ENCODE measurements at places on chromosomes 2 and 18. TPM values are rescaled to one million over a fixed set of nuclear protein-coding genes. Genes with fewer than 3 reads are reported as not detected.
A peak's percentile ranks its signal among the peaks of the same experiment; 100 is the strongest.

- no peak for DNase-seq
- no peaks in the 10 kb centered on the region for H3K4me1 ChIP-seq
- H3K27me3 ChIP-seq, result no peaks in the 10 kb centered on the region
- H3K36me3 ChIP-seq, result no peaks in the 10 kb centered on the region
- H3K4me3 ChIP-seq, result no peak overlapping the region
Measured at GRCh38 chr18:48589797-48590519, 51.1 kb downstream of the CTIF start.

DNA sequence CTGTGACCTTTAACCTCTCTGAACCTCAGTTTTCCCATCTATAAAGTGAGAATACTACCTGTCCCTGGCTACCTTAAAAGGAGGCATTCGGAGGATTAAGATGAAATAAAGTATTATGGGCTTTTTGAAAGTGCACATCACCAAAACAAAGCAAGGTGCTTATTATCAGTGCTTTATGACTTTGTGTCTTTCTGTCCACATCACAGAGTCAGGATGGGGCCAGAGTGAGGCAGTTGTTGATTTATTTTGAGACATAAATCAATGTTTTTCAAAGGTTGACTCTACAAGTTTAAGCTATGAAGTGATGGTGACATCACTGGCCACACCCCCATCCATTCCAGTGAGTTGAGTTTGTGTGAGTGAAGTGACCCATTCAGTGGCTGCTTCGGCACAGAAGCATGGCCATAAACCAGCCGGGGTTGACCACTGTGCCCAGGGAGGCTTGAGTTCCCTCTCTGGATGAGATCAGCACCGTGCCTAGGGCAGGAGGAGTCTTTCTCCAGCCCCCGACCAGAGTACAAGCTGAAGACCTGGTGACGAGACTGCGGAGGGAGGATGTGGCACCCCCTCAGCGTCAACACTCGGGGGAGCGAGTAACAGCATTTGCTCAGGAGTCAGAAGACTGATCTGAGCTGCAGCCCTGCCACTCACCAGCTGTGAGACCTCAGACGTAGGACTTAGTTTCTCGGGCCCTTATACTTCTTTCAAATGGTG is 89.0 kb upstream of the PPP1CB start:
- H3K36me3 ChIP-seq, result no peaks in the 10 kb centered on the region
- peaks cover 39% of the 10 kb centered on the region for H3K4me1 ChIP-seq
- no peak overlapping the region for H3K4me3 ChIP-seq

DNA sequence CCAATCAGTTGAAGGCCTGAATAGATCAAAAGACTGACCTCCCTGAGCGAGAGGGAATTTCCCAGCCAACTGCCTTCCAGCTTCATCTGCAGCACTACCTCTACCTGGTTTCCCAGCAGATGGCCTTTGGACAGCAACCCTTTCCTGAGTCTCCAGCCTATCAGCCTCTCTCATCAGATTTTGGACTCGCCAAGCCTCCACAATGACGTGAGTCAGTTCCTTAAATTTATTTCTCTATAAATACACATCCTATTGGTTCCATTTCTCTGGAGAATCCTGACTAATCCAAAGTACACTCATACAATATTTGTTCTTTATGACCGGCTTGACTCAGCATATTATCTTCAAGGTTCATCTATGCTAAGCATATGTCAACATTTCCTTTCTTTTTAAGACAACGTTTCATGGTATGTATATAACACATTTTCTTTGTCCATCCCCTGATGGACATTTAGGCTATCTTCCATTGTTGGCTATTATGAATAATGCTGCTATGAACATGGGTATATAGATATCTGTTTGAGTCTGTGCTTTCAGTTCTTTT is 294.6 kb downstream of the LRATD1 start:
- H3K36me3 ChIP-seq, result no peaks in the 10 kb centered on the region
- H3K27ac ChIP-seq, result no peak overlapping the region
- H3K4me3 ChIP-seq, result no peak overlapping the region

GRCh38 chr2:47021301-47022009 is 105.8 kb upstream of the MCFD2 start:
- peaks cover 95% of the 10 kb centered on the region for H3K36me3 ChIP-seq
- no peak for DNase-seq
- no peaks in the 10 kb centered on the region for H3K27me3 ChIP-seq
- peak overlapping the region; percentile 63 for H3K27ac ChIP-seq
- H3K4me1 ChIP-seq, result peaks cover 6% of the 10 kb centered on the region

GRCh38 chr2:109321570-109321969 is 192.6 kb downstream of the SH3RF3 start:
- H3K4me3 ChIP-seq, result peak overlapping the region; percentile 8
- H3K4me1 ChIP-seq, result peaks cover 97% of the 10 kb centered on the region
- H3K27me3 ChIP-seq, result no peaks in the 10 kb centered on the region
- H3K27ac ChIP-seq, result peak overlapping the region; percentile 89
- DNase-seq, result no peak

- H3K27me3 ChIP-seq, result no peaks in the 10 kb centered on the region
- no peak overlapping the region for H3K27ac ChIP-seq
- H3K4me3 ChIP-seq, result no peak overlapping the region
- H3K4me1 ChIP-seq, result no peaks in the 10 kb centered on the region
- H3K36me3 ChIP-seq, result peaks cover 22% of the 10 kb centered on the region
Measured at GRCh38 chr2:134269972-134270735, 16.3 kb downstream of the MGAT5 start.

GRCh38 chr2:31108561-31109286 is 29.5 kb downstream of the GALNT14 start:
- DNase-seq, result no peak
- no peaks in the 10 kb centered on the region for H3K27me3 ChIP-seq
- no peak overlapping the region for H3K27ac ChIP-seq

DNA sequence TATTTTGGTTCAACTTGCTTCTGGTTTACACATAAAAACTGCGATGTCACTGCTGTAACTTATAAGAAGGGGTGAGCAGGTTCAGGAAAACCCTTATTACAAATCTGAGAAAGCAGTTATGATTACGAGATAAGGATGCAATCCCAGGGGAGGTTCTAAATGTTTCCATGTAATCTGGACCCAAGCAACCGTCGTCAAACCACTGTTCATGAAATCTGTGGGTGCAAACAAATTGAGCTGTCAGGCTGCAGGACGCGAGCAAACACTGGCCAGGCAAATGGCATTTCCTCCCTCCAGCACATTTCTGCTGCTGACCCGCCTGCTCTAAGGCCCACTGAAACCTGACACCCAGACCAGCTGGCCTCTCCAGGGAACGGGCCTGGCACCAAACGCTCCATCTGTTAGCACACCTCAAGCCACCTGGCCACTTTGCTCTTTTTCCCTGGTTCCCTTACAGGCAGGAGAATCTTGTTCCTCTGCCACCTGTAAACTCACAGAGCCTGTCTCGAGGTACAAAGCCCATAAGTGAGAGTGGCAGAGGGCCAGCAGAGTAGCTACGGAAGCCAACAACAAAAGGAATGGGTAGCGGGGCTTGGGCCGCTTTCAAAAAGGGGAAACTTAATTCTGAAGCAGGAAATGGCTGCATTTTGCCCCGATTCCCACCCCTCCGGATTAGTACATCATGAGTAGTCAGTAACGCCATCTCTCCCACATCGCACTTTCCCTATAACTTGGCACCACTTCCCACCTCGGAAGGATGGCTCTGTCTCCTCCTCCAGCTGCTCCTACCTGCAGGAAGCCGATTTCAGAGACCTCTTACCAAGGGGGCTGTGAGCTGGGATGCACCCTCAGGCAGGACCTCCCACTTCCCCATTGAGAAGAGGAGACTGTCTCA is 26.5 kb downstream of the CRACDL start:
- DNase-seq, result no peak
- H3K4me1 ChIP-seq, result peaks cover 70% of the 10 kb centered on the region
- H3K27me3 ChIP-seq, result no peaks in the 10 kb centered on the region
- no peak overlapping the region for H3K4me3 ChIP-seq

DNA sequence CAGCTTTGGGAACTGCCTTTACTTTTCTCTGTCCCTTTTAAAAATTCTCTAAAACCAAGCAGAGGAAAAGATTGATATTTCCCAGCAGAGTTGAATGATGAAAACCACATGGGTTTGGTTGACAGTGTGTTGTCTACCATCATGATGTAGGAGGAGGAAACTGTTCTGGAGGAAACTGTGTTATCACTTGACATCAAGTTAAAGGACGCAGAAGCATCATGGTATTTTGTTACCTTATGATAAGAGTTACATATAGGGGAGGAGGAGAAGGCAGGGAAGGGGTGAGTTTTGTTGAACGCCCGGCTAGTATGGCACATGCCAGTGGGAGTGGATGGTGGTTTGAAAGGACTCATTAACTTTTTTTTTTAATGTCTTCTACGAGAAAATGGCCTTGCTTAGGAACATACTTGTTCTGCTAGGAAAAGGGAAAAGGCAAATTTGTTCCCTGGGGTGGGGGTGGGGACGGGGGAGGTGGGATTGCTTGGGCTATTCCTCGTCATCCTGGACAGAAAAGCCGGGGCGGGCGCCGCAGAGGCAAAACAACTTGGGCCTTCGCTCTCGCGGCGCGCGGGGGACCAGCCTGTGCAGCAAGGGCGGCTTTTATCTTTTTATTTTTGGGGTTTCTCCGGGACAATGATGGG is 766 bp downstream of the TMEM17 start:
- no peaks in the 10 kb centered on the region for H3K27me3 ChIP-seq
- H3K4me3 ChIP-seq, result peak overlapping the region; percentile 48
- H3K36me3 ChIP-seq, result no peaks in the 10 kb centered on the region
- no peaks in the 10 kb centered on the region for H3K4me1 ChIP-seq
- peak overlapping the region; percentile 90 for H3K27ac ChIP-seq

DNA sequence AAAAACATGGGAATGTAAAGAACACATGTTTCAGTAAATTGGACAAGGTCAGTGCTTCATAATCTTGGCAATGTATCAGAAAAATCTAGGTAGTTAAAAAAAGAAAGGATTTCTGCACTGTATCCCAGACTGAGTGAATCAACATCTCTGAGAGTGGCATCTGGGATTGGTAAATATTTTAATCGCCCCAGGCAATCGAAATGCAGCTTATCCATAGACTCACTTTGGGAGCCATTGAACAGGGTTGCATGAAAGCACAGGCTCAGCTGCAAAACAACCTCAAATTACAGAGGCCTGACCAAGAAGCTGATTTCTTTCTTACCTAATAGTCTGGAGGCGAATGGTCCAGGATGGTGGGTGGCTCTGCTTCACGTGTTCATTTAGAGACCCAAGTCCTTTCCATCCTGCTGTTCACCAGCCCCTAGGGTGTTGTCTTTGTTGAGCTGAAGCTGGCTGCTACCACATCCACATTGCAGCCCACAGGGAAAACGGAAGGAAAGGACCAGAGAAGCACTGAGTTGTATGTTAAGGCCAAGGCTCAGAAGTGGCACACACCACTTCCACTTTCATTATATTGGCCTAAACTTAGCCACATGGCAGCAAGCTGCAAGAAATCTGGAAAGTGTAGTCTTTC is 59.0 kb downstream of the MOGAT1 start:
- H3K4me1 ChIP-seq, result peaks cover 5% of the 10 kb centered on the region
- DNase-seq, result no peak
- no peak overlapping the region for H3K27ac ChIP-seq
- H3K4me3 ChIP-seq, result no peak overlapping the region

GRCh38 chr18:13400636-13401315 is 182.2 kb downstream of the LDLRAD4 start:
- H3K4me1 ChIP-seq, result no peaks in the 10 kb centered on the region
- H3K4me3 ChIP-seq, result no peak overlapping the region
- no peak overlapping the region for H3K27ac ChIP-seq

DNA sequence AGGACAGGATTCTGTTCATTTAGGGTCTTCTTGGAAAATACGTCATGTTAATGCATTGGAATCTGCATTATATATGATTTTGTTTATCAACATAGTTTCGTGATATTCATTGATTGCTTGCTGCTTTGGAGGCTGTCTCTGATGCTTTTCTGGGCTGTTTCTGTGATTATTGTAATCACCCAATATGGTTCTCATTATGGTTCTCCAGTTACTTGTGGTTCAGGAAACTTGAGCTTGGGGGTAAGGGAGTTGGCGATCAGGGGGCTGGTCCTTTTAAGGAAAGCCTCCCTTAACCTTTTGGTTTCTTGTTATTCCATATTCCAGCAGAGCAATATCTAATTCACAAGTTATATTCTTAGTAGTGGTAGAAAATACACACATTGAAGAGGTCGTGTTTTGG is 17.4 kb upstream of the STON1 start:
- no peak overlapping the region for H3K27ac ChIP-seq
- no peak for DNase-seq
- H3K4me1 ChIP-seq, result peaks cover 34% of the 10 kb centered on the region

- no peaks in the 10 kb centered on the region for H3K4me1 ChIP-seq
- no peak overlapping the region for H3K27ac ChIP-seq
- H3K4me3 ChIP-seq, result no peak overlapping the region
- H3K27me3 ChIP-seq, result no peaks in the 10 kb centered on the region
- DNase-seq, result no peak
Measured at GRCh38 chr2:207038299-207038698, 99.0 kb downstream of the CPO start.

DNA sequence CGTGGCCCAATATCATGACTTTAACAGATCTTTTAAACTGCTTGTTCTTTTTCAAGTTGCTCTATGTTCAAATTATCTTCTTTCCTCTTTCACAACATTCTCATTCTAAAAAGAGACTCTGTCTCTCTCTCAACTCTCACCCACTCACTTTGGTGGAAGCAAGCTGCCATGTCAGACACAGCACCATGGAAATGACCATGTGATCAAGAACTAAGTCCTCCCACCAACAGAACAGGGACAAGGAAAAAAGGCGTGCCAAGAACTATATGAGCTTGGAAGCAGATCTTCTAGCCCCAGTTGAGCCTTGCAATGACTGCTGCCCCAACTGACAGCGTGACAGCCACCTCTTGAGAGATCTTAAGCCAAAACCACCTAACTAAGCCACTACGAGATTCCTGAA is 23.9 kb downstream of the BAZ2B start:
- H3K4me3 ChIP-seq, result no peak overlapping the region
- H3K27ac ChIP-seq, result no peak overlapping the region
- no peaks in the 10 kb centered on the region for H3K36me3 ChIP-seq
- no peak for DNase-seq
- no peaks in the 10 kb centered on the region for H3K27me3 ChIP-seq
- no peaks in the 10 kb centered on the region for H3K4me1 ChIP-seq

- H3K27ac ChIP-seq, result no peak overlapping the region
- H3K27me3 ChIP-seq, result no peaks in the 10 kb centered on the region
- H3K4me1 ChIP-seq, result no peaks in the 10 kb centered on the region
- DNase-seq, result no peak
Measured at GRCh38 chr2:133908171-133908570, 339.9 kb upstream of the NCKAP5 start.

DNA sequence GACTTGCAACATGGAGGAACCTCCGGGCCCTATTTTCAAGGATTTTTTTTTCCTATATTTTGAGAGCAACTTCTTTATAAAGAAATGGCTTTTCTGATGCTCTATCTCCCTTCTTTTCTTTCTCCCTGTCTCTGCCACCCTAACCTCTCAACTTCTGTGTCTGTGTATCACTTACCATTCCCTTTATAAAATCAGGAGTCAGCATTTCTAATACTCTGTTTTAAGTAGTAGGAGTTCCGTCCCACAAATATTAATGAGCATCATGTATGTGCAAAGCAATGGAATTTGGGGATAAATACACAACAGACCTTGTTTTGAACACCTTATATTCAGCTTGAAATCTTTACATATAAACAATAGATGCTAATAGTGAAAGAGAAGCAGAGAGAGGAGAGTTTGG is 268.0 kb downstream of the DCC start:
- H3K27ac ChIP-seq, result no peak overlapping the region
- no peaks in the 10 kb centered on the region for H3K27me3 ChIP-seq
- DNase-seq, result no peak
- no peak overlapping the region for H3K4me3 ChIP-seq

VWC2L gene
- not detected for total RNA-seq

MYCN gene
- 0.21 TPM for total RNA-seq

HTR2B gene
- total RNA-seq, result 0.22 TPM

CIB4 gene
- total RNA-seq, result not detected

KCNK3 gene
- total RNA-seq, result 1.6 TPM

TNFRSF11A gene
- 5.6 TPM for total RNA-seq

GALNT1 gene
- 50.7 TPM for total RNA-seq

SLC9A2 gene
- total RNA-seq, result not detected

KCNF1 gene
- 0.19 TPM for total RNA-seq
